Naive thymus-derived CD8-positive, alpha-beta T cell (primary cell): ENCODE measurements at places on chromosomes 11 and 22. TPM values are rescaled to one million over a fixed set of nuclear protein-coding genes. Genes with fewer than 3 reads are reported as not detected.
A peak's percentile ranks its signal among the peaks of the same experiment; 100 is the strongest.

The IFITM1 gene
- 91.0 TPM for total RNA-seq

DNA sequence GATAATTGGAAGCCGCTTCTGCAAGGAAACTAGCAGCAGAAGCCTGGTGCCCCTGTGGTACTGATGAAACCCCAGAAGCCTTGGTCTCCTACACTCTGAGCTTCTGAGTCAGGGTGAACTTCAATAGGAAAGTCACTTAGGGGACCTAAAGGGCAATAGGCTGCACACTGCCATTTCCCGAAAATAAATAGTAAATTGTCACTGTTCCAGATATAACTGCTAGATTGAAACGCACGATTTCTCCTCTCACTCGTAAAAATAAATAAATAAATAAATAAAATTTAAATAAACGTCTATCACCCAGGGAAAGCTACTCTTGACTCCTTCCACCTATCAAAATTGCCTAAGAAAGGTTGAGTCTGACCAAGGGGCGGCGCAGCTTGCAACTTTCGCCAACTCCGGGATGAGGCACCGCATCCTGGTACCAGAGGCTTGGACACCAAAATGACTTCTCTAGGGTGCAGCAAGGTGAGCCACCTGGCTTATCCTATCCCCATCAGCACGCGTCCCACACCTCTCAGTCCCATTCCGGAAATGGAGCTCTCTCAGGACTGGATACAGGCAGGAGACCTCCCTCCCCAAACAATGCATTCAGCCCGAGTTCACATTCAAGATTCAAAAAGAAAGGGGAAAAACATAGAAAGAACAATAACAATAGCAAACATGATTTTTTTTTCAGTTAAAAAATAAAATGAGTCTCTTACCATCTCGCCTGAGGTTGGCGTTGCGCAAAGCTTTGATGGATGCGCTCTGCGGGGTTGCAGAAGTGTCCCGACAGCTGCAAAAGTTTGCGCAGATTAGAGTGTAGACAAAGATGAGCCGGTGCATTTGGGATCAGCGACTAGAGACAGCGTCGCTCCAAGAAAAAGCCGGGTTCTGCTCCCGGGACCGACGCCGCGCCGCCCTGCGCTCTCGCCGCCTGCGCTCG, 583 bp downstream of the PDGFD start:
- H3K36me3 ChIP-seq = no peaks in the 10 kb centered on the region
- H3K27me3 ChIP-seq = peaks cover 22% of the 10 kb centered on the region
- no peak for DNase-seq
- no peak overlapping the region for H3K27ac ChIP-seq

DNA sequence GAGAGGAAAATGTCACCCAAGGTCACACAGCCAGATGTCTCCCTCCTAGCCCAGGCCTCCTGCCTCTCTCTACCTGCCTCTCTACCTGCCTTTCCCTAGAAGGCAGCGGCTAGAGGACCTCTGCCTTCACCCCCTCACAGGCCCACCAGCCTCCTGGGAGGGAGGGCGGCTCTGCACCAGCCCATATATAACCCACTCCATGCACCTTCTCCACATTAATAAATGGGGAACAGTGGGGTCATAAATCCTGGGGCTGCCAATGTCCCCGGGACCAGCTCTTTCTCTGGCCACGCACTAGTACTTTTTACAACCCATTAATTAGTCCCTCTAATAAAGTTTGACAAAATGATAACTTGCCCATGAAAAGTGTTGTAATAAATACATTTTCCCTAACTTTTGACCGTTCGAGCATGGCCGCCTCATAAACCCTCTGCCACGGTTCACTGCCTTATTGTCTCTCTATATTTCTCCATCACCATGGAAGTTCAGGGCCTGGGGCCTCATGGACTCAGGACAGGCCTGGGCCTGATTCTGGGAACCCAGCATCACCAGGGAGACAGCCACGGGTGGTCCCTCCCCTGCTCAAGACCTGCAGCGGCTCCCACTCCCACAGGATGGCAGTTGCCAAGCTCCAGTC, 102.1 kb downstream of the MN1 start:
- no peaks in the 10 kb centered on the region for H3K36me3 ChIP-seq
- H3K4me1 ChIP-seq = no peaks in the 10 kb centered on the region
- no peak overlapping the region for H3K27ac ChIP-seq
- DNase-seq = no peak

GRCh38 chr22:33022231-33022630, 36.0 kb downstream of the SYN3 start:
- H3K27ac ChIP-seq = no peak overlapping the region
- no peak overlapping the region for H3K4me3 ChIP-seq
- no peaks in the 10 kb centered on the region for H3K36me3 ChIP-seq

- H3K4me1 ChIP-seq = no peaks in the 10 kb centered on the region
- DNase-seq = no peak
- no peaks in the 10 kb centered on the region for H3K27me3 ChIP-seq
- no peak overlapping the region for H3K27ac ChIP-seq
These were observed 44.4 kb upstream of the FAT3 start for GRCh38 chr11:92180226-92180625.

- no peaks in the 10 kb centered on the region for H3K4me1 ChIP-seq
- H3K36me3 ChIP-seq = peaks cover 8% of the 10 kb centered on the region
- DNase-seq = no peak
- H3K27ac ChIP-seq = no peak overlapping the region
These were observed 204.9 kb upstream of the PLET1 start for GRCh38 chr11:112465433-112466024.

The TBX1 gene
- not detected for total RNA-seq

- no peak for DNase-seq
- H3K4me1 ChIP-seq = peaks cover 42% of the 10 kb centered on the region
- H3K27me3 ChIP-seq = no peaks in the 10 kb centered on the region
- no peaks in the 10 kb centered on the region for H3K36me3 ChIP-seq
- H3K4me3 ChIP-seq = no peak overlapping the region
- peak overlapping the region; percentile 58 for H3K27ac ChIP-seq
These were observed 7.2 kb upstream of the EHD1 start for GRCh38 chr11:64885367-64886286.

DNA sequence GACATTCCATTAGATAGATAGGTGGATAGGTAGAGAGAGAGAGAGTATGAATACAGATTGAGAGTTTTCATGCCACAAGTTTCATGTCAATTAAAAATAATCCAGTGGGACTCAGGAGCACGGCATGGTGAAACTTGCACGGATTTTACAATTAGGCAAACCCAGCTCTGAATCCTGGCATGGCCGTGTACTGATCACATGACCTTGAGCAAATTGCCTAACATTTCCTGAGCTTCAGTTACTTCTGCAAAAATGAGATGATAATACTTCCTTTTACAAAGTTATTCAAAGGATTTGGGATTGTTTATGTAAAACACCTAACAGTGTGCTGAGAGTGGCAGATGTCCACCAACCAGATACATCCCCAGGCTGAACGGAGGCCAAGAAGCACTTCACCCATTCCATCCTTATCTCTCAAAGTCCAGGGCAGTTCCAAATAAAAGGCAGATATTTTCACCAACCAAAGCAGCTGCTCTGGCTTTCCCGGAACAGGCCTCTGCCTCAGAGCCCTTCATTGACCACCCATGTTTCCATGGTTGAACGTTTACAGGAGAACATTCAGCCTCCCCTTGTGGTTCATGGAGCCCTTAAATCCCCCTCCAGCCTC, 17.9 kb downstream of the APLNR start:
- no peaks in the 10 kb centered on the region for H3K4me1 ChIP-seq
- no peaks in the 10 kb centered on the region for H3K36me3 ChIP-seq
- peaks cover 16% of the 10 kb centered on the region for H3K27me3 ChIP-seq
- no peak for DNase-seq

DNA sequence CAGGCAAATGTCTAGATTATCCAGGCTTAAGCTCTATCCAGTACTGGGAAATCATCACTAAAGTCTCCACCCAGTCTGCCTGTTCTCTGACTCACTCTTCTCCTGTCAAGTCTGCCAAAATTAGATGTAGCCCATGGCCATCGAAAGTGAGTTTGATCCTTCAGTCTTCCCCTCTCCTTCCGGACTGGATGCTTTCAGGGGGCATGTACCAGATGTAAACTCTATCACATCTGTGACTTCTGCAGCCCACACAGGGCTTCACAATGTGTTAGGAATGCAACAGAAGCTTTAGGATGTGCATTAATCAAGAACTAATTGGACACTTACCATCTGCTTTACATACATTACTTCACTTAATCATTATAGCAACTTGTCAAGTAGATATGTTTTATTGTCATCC, 12.3 kb downstream of the ME3 start:
- DNase-seq = no peak
- H3K36me3 ChIP-seq = no peaks in the 10 kb centered on the region
- no peaks in the 10 kb centered on the region for H3K4me1 ChIP-seq
- H3K27ac ChIP-seq = no peak overlapping the region
- peaks cover 5% of the 10 kb centered on the region for H3K27me3 ChIP-seq
- no peak overlapping the region for H3K4me3 ChIP-seq

GRCh38 chr11:3056296-3057068, 741 bp downstream of the CARS1 start:
- H3K4me1 ChIP-seq = peaks cover 43% of the 10 kb centered on the region
- peak overlapping the region; percentile 90 for H3K4me3 ChIP-seq
- H3K27ac ChIP-seq = peak overlapping the region; percentile 87
- H3K36me3 ChIP-seq = no peaks in the 10 kb centered on the region
- no peaks in the 10 kb centered on the region for H3K27me3 ChIP-seq

DNA sequence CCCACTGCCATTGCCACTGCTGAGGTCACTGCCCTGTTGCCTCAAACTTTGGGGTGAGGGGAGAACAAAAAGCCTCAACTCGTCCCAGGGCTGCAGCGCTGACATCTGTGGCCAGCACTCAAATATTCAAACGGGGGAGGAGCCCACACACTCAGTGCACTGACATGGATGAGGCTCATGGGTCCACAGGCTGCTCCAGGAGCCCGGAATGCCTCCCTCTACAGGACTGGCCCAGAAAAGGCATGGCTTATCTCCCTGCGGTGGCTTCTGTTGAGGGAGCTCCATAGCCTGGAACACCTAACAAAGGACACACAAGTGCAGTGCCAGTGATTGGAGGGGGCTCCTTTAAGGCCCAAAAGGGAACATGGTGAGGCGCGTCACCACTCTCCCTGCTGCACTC, 341.1 kb upstream of the LUZP2 start:
- H3K4me3 ChIP-seq = no peak overlapping the region
- H3K27me3 ChIP-seq = no peaks in the 10 kb centered on the region
- no peaks in the 10 kb centered on the region for H3K4me1 ChIP-seq
- H3K36me3 ChIP-seq = no peaks in the 10 kb centered on the region
- no peak for DNase-seq
- no peak overlapping the region for H3K27ac ChIP-seq

DNA sequence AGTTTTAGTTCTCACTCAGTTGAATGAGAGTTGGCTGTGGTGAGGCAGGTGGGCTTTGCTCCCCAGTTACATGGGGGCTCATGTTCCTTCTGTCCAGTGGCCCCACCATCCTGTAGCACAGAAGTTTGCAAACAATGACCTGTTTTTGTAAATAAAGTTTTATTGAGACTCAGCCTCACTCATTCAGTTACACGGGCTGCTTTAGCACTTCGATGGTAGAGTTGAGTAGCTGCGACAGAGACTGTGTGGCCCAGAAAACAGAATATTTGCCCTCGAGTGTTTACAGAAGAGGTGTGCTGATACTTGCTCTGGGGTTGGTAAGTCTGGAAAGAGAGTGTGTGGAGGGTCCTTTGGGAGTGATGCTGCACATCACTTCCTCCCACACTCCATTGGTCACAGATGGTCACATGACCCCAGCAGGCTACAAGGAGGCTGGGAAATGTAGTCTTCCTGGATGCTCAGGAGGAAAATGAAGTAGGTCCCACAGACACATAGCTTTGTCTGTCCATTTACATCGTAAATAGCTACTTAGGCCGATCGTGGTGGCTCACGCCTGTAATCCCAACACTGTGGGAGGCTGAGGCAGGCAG, 34.6 kb downstream of the IFT27 start:
- H3K36me3 ChIP-seq = no peaks in the 10 kb centered on the region
- no peak overlapping the region for H3K27ac ChIP-seq
- peaks cover 32% of the 10 kb centered on the region for H3K27me3 ChIP-seq
- DNase-seq = no peak
- no peak overlapping the region for H3K4me3 ChIP-seq

The OR52I2 gene
- total RNA-seq = not detected

The ALDH3B2 gene
- total RNA-seq = not detected

- no peaks in the 10 kb centered on the region for H3K4me1 ChIP-seq
- H3K4me3 ChIP-seq = no peak overlapping the region
- no peaks in the 10 kb centered on the region for H3K36me3 ChIP-seq
- no peak overlapping the region for H3K27ac ChIP-seq
These were observed 276.3 kb upstream of the RAG2 start for GRCh38 chr11:36874291-36874690.

DNA sequence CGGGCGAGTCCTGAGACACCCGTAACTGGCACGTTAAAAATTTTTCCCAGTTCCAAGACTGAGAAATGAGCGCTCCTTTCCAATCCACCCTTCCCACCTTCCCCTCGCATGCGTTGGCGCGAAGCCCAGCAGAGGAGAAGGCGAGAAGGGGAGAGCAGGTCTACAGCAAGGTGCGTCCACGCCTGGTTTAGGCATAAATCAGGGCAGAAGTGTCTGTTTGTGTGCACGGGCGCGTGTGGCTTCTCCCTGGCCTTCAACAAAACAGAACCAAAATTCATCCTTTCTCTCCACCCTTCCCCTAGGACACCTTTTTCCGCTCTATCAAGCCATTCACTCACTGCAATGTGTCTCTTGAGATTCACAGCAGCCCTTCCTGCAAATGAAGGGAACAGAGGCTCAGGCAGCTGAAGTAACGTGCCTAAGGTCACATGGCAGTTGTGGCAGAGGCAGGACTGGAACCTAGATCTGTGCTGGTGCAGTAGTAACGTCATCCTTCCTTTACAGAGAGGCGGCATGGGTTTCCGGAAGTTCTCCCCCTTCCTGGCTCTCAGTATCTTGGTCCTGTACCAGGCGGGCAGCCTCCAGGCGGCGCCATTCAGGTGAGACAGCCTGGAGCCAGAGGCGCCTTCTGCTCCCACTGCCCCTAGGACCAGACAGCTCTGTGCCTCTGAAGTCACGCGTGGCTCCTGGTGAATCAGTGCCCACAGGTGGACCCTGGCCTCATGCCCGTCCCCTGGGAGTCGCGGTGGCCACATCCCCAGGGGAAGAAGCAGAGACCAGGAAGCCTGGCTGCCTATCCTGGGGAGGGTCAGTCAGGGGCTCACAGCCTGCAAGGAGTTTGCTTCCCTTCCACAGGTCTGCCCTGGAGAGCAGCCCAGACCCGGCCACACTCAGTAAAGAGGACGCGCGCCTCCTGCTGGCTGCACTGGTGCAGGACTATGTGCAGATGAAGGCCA, 1.1 kb downstream of the CALCB start:
- H3K4me3 ChIP-seq = peak overlapping the region; percentile 87
- peaks cover 14% of the 10 kb centered on the region for H3K4me1 ChIP-seq
- H3K27ac ChIP-seq = no peak overlapping the region
- no peaks in the 10 kb centered on the region for H3K36me3 ChIP-seq
- peak; percentile 60 for DNase-seq

The APLNR gene
- not detected for total RNA-seq
